ENCODE measurements at places on chromosomes 11 and 22.

DNA sequence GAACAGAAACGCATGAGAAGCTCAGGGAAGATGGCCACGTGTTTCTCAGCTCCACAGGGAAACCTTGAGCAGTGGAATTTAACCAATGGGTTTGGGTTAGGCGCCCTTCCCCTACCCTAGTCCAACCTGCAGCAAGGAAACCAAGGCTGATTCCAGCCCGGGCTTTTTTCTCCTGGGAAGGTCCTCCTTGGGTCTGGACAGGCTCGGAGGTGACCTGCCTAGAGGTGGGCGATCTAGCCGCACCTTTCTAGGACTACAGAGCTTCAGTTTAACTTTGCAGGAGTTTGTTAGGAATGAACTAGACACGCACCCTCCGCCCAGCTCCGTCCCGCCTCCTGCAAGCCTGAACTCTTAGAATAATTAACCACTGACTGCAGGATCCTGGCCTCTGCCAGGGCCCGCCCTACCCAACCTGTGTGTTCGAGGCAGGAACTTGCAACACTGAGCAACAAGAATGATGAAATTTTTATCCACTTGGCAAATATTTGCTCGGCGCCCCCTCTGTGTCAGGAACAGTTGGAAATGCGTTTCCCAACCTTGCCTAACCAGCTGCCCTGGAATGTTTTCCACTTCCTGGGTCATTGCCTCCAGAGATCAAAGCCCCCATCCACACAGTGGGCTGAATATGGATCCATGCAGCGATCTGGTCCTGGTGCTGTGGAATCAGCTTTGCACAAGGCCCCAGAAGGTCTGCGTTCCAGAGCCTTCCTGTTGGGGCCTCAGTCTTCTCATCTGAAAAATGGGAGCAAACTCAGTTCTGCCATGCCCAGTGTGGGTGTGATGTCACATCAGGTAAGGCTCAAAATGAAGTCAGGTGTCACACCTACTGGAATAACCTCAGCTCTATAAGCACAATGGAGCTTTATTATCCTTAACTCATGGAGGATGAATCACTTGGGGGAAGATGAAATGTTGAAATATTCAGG, 13.3 kb downstream of the MPST start:
- no peak for DNase-seq

DNA sequence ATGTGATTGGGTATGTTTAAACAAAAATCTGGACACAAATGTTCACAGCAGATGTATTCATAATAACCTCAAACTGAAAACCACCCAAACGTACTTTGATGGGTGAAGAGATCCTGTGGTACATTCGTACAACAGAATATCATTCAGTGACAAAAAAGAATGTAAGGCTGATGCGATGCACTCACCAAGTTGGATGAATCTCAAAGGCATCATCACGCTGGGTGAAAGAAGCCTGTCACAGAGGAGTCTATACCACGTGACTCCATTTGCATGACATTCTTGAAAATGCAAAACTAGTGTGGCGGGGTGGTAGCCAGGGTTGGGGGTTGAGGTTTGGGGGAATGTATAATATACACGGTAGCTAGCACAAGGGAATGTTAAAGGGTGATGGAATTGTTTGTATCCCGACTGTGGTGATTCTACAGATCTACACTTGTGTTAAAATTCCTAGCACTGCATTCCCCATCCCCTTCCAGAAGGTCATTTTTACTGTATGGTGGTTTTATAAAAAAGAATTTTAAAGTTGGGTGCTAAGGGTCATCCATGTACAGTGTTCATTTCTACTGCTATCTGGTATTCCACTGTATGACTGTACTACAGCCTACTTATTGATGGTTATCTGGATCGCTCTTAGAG, 35.0 kb upstream of the SLC25A1 start:
- DNase-seq: no peak

GRCh38 chr11:131955904-131956303, 585.5 kb downstream of the NTM start:
- no peak for DNase-seq

DNA sequence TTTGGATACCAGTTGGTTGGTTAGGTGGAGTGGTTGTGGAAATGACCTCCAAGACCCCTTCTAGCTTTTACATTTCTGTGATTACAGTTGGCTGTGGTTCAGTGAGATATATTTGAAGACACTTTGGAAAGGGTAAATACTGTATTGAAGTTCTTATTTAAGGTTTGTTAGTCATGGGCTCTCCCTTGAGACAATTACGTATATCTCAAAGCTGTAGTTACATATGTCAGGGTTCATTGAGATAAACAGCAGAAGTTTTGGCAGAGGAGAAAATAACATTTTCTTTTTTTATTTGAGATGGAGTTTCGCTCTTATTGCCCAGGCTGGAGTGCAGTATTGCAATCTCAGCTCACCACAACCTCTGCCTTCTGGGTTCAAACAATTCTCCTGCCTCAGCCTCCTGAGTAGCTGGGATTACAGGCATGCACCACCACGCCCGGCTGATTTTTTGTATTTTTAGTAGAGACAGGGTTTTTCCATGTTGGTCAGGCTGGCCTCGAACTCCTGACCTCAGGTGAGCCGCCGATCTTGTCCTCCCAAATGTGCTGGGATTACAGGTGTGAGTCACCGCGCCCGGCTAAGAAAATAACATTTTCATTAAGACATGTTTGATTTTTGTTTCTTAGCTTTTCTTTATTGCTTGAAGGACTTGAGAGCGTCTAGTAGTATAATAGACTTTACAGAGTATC, 1.9 kb downstream of the RNF121 start:
- DNase-seq: no peak

- no peak for DNase-seq
These were observed 89.7 kb downstream of the BRD1 start for GRCh38 chr22:49738006-49738405.

GRCh38 chr11:44179173-44179572, 83.7 kb downstream of the EXT2 start:
- no peak for DNase-seq

- DNase-seq: no peak
These were observed 11.0 kb downstream of the TMEM151A start for GRCh38 chr11:66302656-66303055.

DNA sequence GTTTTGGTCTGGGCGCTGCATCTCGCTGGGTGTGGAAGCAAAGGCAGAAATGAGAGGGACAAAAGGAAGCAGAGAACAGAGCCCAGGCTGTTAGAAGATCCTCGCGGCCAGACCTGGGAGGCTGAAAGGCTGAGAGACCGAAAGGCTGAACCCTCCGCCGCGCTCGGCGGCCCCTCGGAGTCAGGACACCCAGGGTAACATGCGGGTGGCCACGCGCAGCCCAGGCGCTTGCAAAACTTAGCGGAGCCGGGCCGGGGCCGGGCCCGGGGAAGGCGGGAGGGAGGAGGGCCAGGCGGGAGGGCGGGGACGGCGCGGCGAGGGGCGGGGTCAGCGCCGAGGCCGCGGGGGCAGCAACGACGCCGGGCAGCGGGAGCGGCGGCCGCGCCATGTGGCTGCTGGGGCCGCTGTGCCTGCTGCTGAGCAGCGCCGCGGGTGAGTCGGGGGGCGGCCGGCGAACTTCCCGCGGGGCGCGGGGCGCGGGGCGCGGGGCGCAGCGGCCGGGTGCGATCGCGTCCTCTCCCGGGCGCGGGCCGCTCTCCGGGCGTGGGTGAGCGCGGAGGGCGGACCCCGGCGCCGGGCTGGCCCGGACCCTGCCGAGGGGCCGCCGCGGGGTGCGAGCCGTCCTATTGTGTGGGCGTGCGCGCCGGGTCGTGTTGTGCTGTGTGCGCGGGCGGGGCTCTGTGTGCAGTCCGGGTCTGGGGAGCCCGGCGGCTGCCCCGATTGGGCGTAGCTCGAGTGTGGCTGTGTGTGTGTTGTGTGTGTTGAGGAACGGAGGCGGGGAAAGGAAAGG, at the start of gene LDLRAD3:
Gene LDLRAD3 (plus strand): TSS at position 350 of the 790 bp plus-strand sequence. CDS start 37 bp downstream, at position 387.
- DNase-seq: no peak

- no peak for DNase-seq
These were observed 39.0 kb downstream of the CERK start for GRCh38 chr22:46699091-46699490.

DNA sequence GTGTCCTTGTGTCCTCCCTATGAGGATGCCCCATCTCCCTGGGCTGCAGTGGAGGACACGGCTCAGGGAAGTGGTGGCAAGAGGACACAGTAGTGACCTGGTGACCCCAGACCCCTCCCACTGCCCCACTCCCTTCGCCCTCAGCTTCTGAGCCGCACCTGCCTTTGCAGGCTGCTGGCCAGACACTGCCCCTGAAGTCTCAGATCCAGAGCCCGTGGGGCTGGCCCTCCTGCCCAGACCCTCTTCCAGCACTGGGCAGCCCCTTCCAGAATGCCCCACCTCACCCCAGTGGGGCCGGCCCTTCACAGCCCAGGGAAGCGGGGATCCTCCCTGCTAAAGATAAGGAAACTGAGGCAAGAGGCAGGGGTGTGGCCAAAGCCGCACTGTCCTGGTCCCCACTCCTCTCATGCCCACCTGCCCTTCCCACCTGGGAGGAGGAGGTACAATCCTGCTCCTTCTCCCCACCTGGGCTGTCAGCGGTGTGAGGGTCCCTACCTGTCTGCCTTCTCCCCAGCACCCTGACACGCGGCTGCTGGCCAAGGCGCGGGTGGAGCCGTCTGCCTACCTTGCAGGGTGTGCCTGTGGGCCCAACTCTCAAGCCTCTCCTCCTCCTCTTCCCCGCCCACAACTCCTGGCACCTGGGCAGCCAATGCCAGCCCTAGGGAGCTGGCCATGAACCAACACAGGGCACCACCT, 17.3 kb downstream of the TRPM5 start:
- DNase-seq: no peak

DNA sequence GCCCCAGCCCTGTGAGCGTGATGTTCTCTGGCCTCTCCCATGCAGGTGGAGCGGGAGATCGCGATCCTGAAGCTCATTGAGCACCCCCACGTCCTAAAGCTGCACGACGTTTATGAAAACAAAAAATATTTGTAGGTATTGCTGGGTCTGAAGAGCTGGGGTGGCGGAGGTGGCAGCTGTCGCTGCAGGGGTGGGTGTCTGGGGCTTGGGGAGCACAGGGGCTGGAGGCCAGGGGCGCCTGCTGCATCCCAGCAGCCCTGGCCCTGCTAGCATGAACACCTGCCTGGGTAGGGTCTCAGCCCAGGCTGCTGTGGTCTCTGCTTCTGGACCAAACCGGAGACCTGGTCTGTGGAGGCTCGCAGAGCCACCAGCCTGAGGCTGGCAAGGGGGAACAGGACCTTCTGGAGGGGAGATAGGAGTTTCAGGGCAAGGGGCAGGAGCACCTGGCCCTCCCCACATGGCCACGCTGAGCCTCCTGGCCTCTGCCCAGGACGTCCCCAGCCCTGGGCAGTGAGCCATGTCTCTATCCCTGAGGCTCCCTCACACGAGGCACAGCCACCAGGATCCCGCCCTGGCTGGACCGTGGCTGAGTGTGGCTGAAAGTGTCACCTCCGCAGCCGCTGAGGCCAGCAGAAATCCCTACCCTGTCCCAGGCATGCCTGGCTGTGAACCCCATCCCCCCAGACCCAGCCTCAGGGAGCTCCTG, 48.2 kb downstream of the MOB2 start:
- no peak for DNase-seq

DNA sequence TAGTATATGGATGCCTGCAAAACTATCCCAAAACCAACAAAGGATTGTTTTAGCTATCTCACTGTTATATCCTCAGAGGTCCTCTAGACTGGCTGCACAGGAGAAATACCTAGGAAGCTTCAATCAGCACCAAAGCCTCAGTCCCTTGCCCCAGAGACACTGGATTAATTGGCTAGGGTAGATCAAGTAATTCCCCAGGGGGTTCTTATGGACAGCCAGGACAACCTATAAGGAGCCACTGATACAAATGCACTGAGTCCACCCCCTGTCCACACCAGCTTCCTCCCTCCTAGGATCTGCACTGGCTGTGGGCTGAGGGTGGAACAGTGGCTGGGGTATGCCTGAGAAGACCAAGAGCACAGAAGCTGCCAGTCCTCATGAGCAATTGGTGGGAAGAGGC, 16.3 kb downstream of the ADORA2A start:
- DNase-seq: no peak

DNA sequence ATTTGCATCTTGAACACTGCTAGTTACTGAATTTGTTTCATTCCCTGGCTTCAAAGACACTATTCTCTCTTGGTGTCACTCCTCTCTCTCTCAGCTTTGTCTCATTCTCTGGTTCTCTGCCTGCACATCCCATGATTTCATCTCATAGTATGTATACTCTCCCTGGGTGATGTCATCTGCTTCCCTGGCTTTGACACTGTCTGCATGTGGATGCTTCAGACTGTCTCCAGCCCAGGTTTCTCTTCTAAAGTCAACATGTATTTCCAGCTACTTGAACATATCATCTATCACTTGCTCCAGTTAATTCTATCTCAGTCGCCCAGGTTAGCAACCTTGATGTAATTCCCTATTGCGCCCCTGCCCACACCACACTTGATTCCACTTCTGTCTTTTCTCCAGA, 9.3 kb upstream of the ACAT1 start:
- peak; percentile 90 for DNase-seq

DNA sequence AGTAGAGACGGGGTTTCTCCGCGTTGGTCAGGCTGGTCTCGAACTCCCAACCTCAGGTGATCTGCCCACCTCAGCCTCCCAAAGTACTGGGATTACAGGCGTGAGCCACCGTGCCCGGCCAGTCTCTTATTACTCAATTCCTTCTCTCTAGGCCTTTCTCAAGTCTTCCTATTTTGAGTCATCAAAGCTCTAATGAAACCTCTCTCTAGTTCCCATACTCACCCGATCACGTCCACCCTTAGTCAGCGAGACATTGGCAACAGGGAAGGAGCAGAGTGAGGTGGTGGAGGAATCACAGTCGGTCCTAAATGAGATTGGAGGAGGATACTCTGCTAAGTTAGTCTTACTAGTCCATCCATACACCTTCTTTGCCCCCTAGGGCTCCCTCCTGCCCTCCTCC, 5.0 kb downstream of the BSCL2 start:
- no peak for DNase-seq
